ENCODE measurements at places on chromosomes 4 and X.

GRCh38 chrX:112839856-112840255 is 775 bp downstream of the AMOT start:
- DNase-seq = no peak

DNA sequence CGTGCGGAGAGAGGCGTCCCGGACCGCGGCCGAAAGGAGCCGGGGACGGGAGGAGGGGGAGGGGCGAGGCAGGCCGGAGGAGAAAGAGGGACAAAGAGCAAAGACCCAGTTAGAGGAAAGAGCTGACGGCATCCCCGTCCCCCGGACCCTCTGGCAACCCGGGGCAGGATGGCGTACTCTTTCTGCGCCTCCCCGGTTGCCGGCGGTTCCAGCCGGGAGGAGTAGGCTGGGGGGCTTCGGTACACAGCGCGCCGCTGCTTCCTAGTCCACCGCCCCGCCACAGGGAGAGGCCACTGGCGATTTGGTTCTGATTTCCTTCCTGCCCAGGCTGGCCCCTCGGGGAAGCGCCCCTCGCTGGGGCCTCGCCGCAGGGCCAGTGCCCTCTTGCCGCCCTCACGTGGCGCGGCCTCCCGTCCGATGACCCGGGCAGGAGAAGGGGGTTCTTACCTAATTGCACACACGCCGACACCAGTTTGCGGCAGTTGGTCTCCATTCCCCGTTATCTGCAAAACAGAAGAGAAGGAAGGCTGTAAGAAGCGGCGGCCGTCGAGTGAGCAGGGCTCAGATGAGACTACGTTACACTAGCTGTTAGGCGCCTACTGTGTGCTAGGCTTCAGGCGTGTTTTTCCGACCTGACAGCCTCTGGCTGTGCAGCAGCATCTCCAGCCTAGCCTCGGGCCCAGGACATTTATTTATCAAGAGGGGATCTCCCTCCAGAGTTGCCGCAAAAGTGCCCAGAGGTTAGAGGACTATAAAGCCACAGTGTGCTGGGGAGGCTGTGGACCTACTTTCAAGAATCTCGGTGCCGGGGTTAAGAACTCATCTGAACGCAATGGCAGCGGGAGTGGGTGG is 9.9 kb upstream of the PITX2 start:
- DNase-seq = no peak

- no peak for DNase-seq
Measured at GRCh38 chrX:143270317-143270716, 244.6 kb downstream of the SPANXN4 start.

- no peak for DNase-seq
Measured at GRCh38 chr4:40963897-40964478, 214.2 kb downstream of the NSUN7 start.

DNA sequence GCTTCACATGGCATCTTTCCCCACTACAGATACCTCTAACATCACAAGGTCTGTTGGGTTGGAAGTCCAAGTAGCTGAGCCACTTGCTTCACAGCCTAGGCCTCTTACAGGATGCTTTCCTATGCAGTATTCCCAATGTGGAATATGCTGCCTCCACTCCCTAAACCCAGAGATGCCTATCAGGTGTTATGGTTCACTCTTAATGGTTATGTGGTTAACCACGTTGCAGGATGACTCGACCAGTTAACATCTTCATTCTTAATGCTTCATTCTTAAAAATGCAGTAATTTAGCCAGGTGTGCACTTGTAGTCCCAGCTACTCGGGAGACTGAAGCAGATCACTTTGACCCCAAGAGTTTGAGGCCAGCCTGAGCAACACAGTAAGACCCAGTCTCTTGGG is 24.2 kb downstream of the HAUS3 start:
- DNase-seq = peak; percentile 50

DNA sequence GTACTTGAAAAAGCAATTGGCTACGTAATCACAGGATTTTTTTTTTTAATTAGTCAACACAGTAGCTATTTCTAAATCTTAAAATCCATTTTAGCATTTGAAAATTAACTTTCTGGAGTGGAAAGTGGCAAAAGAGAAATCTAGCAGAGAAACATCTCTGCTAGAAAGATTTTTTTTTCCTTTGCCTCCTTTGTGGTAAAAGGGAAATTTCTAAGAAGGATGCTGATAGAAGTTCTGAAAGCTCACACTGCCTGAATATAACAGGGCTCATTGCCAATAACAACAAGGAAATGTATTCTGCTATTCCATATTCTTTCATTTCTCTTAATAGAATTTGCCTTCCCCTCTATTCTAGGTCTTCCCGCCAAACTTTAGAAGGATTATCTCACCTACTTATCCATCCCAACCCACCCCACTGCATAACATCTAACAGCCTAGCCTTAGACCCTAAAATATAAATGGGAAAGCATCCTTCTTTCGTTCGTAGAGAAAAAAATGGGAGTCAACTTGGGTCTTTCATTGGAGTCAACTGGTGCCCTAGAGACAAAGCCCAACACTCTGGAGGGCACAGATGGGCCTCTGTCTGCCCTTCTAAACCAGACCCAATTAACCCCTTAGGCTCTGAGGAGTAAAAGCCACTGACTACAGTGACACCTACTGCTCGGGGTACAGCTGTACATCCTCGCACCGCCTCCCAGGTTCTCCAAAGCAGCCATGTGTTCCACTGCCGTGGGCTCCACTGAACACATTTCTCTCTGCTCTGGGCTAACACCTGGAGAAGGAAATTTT is 103.9 kb downstream of the MAML3 start:
- no peak for DNase-seq

DNA sequence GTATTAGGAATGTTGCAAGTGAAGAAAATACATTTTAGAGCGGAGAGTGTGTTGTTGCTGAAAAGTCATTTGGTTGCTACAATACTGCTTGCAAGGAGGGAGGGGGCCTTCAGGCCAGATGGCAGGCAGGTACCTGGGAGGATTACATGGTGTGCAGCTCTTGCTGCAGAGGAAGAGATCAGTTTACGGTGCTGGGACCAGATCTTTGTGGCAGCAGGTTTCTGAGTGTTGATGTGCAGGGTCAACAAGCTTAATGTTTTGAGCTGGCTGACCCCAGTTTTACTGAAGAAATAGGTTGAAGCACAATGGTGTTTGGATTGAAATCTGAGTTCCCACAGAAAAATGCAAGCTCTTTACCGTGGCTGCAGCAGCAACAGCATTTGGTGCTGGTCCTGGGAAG is 96.4 kb upstream of the DDIT4L start:
- DNase-seq = no peak

DNA sequence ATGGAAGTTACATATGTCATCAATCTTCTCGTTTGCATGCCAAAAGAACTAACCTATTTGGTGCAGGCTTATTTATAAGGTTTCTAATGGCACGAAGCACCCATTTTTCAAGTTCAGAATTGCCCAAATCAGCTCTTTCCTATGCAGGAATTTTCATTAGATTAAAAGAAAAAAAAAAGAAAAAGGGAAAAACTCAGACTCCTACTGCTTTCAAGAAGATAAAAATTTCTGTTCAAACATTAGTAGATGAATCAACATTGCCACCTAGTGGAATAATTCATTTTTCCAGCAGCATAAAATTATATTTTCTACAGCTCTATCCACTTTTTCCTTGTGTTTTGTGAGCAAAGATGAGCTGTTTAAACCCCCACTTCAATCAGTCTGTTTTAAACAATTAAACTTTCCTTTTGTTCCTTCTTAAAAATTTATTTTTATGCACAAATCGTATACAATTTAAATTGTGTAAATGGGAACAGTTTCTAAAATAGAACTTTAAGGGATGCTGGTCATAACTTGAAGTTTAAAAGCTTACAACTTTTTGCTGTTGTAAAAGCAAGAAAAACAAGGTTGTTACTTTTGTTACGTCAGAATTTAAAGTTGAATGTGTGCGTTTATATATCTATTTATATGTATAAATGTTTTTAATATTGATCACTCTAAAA is 309.9 kb downstream of the ARAP2 start:
- DNase-seq = peak; percentile 22

GRCh38 chrX:9682456-9682855 is 83.2 kb downstream of the GPR143 start:
- no peak for DNase-seq

DNA sequence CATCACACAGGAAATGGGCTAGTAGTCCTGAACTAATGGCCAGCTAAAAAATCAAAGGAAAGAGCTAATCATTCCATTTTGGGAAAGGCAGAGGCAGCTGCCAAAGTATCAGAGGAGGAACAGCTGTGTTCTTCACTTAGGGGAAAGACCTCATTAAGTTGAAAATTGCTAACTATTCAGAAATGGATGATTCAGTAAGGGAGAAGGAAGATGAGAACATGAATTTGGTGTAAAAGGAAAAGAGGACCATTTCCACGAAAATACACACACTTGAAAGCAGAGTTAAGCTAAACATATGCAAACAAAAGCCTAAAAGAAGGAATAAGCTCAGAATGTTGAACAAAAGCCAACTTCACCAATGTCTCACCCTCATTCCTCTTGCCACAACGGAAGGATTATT is 90.4 kb downstream of the PCDH19 start:
- no peak for DNase-seq

GRCh38 chrX:119089619-119090018 is 16.8 kb downstream of the CT47C1 start:
- DNase-seq = no peak

Data from fibroblast of skin of abdomen (primary cell).